ENCODE measurements at places on chromosomes 5 and 9.

- no peak for DNase-seq
These were observed 174.8 kb downstream of the SLF1 start for GRCh38 chr5:94793113-94793815.

DNA sequence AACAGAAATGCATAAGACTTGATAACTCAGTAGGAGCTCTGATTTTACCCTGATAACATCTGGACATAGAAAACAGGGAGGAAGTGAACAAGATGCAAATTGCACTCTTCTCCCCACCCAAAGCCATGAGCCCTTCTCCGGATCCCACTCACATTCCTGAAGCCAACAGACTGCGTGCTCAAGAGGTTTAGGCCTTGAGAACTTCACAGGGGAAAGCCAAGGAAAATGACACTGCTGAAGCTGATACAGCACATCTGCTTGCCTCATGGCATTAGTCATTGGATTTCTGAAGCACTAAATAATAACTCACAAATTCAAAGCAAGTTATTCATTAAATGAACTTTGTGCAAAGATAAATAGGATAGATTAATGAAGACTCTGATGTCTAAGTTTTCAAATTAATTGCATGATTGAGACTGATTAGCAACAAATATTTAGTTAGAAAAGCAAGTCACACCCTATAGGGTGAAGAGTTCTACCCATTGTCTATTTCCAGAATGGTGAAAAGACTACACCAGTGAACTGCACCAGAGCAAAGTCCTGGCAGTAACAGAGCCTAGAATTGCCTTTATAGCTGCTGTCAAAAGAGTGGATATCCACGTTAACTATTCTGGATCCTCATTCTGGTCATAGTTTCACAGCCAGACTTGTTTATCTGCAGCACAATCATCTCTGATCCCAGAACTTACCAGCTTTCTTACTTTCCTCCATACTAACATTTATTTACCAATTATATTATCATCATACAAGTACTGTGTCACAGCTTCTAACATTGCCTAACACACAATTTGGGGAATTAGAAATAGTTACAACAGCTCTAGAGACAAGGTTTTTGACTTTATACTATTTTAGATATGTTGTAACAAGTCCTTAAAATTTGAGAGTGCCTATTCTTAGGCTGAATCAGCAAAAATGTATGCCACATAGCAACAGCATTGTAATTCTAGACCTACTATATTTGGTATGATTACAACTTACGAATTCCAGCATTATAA lies 432.1 kb upstream of the RGMB start:
- DNase-seq: no peak

- DNase-seq: no peak
These were observed 401.5 kb upstream of the PIK3R1 start for GRCh38 chr5:67813877-67814539.

DNA sequence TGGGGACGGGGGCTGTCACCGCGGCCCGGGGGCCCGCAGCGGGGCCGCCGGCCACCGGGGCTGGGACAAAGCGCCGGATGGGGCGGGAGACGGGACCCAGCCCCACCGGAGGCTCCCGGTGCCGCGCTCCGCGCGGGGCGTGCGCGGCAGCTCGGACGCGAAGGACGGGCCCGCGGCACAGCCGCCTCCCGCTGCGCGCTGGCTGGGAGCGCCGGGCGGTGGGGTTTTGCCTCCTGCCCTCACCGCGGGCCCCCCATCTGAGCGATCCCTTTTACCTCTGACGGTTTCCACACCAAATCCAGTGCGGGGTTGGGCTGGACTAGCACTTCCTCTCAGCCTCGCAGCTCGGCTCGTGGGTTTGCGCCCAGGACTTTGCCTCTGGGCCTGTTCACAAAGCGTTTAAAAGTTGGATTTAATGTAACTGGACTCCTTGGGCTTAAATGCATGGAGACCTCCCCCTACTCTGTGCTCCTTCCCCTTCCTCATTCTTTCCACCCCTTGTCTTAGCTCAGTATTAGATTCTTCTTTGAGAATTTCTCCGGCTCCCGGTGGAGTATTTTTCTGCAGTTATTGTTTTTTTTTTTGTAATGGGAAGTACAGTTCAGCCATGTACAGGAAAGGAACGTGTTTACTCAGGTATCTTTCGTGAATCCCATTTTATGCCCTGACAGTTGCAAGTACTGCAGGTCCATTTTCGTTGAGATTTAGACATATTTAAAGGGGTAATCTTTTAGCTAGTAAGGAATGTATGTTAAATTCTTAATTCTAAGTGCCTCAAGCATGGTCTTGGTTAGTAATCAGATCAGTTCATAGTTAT lies 691 bp downstream of the FCHO2 start:
- peak; percentile 7 for DNase-seq

DNA sequence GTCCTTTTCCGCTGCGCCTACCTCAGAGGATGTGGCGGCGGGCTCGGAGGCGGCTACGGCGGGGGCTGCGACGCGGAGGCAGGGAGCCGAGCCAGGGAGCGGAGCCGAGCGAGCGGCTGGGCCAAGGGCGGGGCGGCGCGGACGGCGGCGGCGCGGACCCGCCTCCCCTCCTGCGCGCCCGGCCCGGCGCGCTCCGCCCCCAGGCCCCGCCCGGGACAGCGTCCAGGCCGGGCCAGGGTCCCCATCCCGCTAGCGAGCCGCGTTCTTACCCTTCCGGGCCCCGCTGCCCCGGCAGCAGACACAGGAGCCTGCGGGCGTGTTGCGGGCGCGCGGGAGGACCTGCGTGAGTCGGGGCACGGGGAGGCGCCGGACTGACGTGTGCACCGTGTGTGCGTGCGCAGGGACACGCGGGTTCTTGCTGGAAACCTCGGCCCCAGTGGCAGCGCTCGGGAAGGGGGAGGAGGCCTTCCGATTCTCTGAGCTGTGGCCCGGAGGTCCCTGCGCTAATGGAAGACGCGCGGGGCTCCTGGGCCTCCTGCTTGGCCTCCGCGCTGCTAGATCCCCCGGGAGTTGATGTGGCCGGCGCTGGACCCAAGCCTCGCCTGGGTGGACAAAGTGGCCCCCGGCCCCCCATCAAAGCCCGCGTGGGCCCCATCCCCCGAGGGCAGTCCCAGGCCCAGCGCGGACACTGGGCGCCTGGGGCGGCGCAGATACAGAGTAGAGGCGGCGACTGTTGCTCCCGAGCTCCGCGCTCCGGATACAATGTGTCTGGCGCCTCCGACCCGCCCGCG lies at the start of gene VDAC1:
Gene VDAC1 (minus strand): TSS at position 350 of the 791 bp plus-strand sequence. CDS start 11,963 bp downstream, outside the sequence.
- DNase-seq: peak; percentile 73

DNA sequence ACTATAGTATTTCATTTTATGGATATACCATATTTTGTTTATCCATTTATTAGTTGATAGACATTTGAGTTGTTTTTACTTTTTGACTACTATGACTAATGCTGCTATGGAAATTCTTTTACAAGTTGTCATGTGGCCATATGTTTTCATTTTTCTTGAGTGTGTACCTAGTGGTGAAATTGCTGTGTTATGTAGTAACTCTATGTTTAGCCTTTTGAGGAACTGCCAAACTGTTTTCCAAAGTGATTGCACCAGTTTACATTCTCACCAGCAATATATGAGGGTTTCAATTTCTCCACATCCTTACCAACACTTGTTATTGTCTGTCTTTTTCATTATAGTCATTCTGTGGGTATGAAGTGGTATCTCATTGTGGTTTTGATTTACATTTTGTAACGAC lies 75.4 kb downstream of the GRIA1 start:
- DNase-seq: no peak

Data from activated CD4-positive, alpha-beta T cell treated with anti-CD3 and anti-CD28 coated beads for 4 hours (primary cell).